ENCODE measurements at places on chromosomes 5 and 9.

- no peak for DNase-seq
Observed at GRCh38 chr9:136726118-136726517, 13.7 kb downstream of the DIPK1B start.

DNA sequence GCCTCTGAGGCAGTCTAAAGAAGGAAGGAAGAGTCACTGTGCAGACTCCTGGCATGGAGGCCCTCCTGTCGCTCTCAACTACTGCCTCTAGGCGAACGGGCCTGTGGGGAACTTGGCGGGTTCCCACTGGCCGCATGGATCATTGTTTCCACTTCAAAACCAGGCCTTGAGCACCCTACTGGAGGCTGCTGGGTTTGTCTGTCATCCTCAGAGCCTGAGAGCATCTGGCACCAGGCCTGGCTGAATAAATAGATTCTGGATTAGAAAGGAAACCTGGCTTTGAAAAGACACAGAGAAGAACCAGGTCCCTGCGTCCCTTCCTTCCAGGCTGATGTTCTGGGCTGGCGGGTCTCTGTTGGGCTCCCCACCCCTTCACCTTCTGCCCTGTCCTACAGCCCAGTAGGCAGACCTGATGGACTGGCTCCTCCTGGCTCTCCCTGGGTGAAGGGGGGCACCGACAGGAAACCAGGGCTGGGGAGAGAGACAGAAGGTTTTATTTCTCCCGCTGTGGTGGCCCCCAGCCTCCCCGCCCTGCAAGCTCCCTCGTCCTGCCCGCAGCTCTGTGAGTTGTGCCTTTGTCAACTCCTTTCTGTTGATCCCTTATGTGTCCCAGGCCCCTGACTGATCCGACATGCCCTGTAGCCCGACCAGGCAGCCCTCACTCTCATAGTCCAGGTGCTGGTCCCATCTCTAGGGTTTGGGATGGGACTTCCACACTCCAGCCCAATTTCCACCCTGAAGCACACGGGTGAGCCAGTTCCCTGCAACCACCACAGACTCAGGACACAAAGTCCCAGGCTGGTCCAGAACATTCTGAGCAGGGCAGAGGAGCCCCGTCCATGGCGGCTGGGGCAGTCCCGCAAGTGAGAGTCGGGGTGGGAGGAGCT lies 50.1 kb downstream of the ADAMTS2 start:
- DNase-seq, result no peak

DNA sequence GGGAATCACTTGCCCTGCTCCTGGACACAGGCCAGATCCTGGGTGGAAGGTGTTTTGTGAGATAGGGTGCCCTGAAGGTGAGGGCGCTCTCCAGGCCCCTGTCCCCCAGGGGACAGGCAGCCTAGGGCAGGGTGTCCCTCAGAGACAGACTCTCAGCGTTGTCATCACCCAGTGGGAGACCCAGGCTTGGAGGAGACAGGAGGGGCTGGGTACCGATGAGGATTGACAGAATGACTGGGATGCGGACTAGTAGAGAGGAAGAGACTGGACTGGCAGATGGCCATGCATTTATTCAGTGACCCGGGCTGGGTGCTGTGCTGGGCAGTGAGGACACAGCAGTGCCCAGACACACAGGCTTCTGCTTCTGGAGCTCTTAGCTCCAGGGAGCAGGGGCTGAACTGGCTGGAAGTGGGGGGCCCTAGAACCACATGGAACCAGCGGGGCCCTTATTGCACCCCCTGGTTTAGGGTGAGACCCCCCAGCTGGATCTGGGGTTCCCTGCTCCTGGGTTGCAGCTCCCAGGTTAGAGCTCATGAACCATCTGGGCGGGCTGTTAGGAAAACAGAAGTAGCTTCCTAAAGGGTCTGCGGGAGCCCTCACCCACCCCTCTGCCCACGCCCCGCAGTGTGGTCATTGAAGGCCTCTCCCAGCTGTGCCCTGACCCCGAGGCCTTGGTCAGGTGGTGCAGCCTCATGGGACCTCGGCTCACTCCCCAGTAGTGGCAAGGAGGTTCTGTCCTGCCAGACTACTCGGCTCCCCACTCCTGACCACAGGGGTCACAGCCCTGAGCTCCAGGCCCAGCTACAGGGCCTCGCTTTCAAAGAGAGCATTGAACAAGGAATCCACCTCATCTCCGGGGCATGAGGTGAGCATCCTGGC lies 116.7 kb upstream of the LMX1B start:
- no peak for DNase-seq

DNA sequence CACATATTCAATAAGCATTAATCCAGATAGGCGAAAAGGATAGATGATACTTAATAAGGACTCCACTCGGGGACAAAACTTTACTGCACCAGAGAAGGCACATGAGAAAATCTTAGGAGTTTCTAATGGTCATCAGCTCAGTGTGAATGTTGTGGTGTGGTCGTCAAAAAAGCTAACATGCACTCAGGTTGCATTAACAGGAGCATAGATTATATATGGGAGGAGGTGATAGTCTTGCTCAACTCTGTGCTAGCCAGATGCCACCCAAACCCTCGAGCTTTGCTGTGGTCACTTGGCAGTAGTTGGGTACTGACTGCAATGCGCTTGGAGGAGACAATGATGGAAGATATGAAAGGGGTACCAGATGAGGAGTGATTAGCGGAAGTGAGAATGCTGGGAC lies 8.6 kb upstream of the COL27A1 start:
- no peak for DNase-seq

DNA sequence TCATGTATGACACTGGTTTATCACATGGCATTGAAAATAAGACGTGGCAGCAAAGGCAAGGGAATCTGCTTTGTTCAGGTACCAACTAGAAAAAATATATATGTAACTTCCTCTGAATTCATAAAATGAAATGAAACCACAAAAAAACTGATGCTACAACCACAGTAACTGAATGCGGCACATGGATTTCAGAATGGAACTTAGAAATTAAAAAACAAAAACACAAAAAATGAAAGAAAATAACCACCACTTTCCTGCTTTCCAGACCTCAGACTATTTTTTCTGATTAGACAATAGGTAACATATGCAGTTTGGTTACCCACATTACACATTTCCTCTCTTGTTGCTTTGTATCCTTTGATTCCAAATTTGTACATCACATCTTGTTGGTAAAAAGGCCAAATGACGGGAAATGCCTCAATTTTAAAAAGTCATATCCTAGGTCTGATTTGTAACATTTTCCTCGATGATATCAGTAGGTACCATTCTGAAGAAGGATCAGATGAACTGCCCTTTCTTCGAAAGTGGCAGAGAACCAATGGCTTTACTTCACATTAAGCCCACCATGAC lies 18.1 kb upstream of the PDCL start:
- DNase-seq, result no peak

DNA sequence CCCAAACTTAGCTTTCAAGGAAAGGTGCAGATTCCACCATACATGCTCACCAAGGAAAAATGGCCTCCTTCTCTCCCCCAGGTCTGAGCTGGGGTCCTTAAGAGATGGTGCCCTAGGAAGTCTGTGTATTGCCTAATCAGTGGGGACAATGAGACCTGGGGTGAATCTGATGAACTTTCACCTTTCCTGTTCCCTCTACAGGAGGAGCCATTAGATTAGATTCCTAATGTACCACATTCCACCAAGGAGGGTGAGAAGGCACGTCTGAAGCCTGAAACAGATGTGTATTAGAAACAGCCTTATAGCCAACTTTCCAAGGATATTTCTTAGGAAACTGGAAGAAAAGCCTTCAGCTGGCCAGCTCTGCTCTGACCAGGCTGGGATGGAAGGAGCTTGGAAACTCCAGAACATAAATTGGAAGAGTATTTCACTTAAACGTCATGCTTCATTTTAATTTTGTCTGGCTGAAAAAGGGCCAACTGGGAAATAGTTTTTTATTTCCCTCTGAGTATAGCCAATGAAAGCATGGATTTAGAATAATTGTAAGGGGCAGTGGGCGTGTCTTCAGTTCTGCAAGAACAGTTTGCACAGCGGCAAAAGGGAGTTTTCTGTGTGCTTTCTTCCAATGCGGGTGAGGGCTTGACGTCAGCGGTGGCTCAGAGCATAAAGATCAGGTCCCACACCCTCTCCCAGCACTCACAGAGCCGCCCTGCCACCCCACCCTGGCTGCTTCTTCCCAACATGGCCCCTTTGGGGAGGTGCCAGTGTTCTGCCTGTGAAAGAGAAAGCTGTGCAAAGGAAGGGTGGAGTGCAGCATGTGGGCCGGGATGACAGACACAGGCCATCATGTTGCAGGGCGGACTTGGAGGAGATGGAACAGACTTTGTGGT lies 210.9 kb downstream of the ESM1 start:
- no peak for DNase-seq

GRCh38 chr9:107612136-107612535 lies 122.6 kb upstream of the KLF4 start:
- peak; percentile 37 for DNase-seq

- no peak for DNase-seq
Observed at GRCh38 chr9:72843520-72844439, 109.1 kb downstream of the ALDH1A1 start.

DNA sequence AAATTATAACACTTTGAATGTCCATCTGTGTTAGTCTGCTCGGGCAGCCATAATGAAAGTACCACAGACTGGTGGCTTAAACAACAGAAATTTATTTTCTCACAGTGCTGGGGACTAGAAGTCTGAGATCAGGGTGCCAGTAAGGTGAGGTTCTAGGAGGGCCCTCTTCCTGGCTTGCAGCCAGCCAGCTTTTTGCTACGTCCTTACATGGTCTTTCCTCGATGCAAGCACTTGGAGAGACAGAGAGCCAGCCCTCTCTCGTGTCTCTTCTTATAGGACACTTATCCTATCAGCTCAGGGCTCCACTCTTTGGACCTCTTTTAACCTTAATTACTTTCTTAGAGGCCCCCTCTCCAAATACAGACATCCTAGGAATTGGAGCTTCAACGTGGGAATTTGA lies 351.8 kb downstream of the SPOCK1 start:
- DNase-seq, result no peak

- DNase-seq, result no peak
Observed at GRCh38 chr9:29999645-30000044, 2384.8 kb upstream of the ACO1 start.

- no peak for DNase-seq
Observed at GRCh38 chr5:62082370-62082801, 223.6 kb upstream of the KIF2A start.

- no peak for DNase-seq
Observed at GRCh38 chr5:126438267-126438666, 15.1 kb downstream of the GRAMD2B start.

DNA sequence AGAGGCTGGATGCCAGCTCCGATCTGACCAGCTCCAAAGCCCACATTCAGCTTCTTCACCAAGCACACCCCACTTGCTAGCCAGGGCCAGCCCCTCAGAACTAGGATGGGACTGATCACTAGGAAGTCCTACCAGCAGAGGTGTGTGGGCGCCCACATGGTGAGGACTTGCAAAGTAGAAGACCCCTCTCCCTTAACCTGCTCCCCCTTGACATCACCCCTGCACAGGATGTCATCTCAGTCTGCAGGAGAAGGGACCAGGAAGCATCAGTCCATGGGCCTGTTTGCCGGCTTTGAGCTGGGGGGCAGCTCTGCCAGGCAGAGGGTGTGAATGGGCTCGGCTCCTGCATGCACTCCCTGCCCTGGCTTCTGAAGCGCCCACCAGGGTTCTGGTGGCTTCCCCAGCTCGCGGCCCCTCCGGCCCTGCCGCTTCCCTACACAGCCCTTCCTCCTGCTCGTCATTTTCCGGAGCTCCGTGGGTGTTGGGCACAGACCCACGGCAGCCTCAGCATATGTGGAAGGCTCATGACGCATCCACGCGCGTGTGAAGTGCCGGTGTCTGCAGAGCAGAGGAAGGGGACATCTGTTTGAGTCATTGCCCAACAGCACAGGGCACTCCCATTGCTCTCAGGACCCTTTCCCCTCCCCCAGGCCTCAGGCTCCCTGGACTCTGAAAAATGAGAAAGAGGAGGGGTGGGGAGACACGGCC lies 3.7 kb upstream of the FAM78A start:
- no peak for DNase-seq

DNA sequence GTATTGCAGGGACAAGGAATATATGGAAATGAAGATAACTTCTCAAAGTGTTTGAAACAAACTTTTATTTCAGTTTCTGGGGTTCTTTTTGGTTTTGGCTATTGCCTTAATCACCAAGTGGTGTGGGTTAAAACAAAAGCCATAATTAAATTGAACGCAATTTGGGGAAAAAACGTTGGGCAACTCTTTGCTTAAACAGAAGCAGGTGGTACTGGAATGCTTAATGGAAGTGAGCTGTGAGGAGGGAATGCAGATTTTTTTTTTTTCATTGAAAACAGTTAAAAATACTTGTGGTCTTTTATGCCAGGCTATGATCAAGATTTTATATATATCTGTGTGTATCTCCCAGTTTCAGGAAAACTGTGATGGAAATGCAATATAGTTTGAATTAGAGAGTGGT lies 195.7 kb upstream of the TUT7 start:
- no peak for DNase-seq

- DNase-seq, result no peak
Observed at GRCh38 chr9:83554278-83554677, 16.1 kb upstream of the FRMD3 start.

DNA sequence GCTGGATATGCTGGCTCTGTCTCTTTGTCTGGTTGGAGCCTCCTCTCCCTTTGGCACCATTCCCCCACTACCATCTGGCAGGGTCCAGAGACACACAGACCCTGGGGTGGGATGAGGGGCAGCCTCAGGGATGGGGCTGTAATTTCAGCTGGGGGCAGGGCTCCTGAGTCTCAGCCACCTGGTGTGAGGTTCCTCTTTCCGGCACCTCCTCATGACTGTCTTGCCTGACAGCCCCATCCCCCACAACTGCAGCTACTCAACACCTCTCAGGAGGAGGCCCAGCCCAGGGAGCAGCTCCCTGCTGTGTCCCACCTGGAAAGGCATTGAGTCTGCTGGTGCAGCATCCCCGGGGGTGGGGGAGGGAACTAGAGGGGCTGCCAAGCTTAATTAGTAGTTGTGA lies 11.7 kb upstream of the RPS14 start:
- DNase-seq, result no peak

DNA sequence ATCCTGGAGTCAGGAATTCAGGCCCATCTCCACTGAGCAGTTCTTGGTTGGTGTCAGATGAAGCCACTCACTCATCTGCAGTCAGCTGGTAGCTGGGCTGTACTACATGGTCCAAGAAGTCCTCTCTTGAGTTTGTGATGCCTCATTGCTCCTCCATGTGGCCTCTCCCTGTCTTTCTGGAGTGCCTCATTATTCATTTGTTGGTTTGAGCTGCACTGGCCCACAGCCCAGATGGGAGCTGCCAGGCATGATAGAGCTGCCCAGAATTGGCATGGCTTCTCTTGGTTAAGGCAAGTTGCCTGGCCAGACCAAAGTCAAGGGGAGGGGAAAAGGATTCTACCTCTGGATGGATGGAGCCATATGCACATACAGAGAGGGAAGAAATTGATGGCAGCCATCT lies 8.0 kb downstream of the PTCD2 start:
- DNase-seq, result peak; percentile 64

GRCh38 chr9:37919246-37919955 lies 15.5 kb upstream of the SLC25A51 start:
- DNase-seq, result no peak

GRCh38 chr5:175696139-175696854 lies 38.4 kb downstream of the HRH2 start:
- DNase-seq, result no peak

- DNase-seq, result no peak
Observed at GRCh38 chr5:173001229-173001841, 17.8 kb downstream of the ATP6V0E1 start.

GRCh38 chr5:54329731-54330709 lies 19.6 kb upstream of the ARL15 start:
- no peak for DNase-seq

Data from hypothalamus (tissue), 51 donors.